SJSA1 (cell line): ENCODE measurements at places on chromosomes 6 and 20. TPM values are rescaled to one million over a fixed set of nuclear protein-coding genes. Genes with fewer than 3 reads are reported as not detected.

Gene MOCS1
- 7.7 and 13.7 TPM in 2 replicates for total RNA-seq

Gene MCHR2
- not detected in 2 replicates for total RNA-seq

Gene LTB
- not detected in 2 replicates for total RNA-seq

Gene MRPS26
- total RNA-seq: 53.2 and 83.0 TPM in 2 replicates

Gene TRIM10
- not detected in 2 replicates for total RNA-seq

Gene KCNK16
- not detected in 2 replicates for total RNA-seq

Gene FAM209B
- total RNA-seq: not detected in 2 replicates

Gene PARD6B
- 1.8 and 2.8 TPM in 2 replicates for total RNA-seq

Gene BFSP1
- total RNA-seq: 8.0 and 9.4 TPM in 2 replicates

Gene TMEM200A
- 6.4 and 12.3 TPM in 2 replicates for total RNA-seq

Gene FOXF2
- total RNA-seq: 48.2 and 51.6 TPM in 2 replicates

Gene ZNF292
- 14.1 and 17.0 TPM in 2 replicates for total RNA-seq
